ENCODE measurements at places on chromosomes 5 and 9.

GRCh38 chr9:120158221-120158620, 421.7 kb downstream of the CDK5RAP2 start:
- no peak for DNase-seq

GRCh38 chr9:107211284-107211923, 71.7 kb upstream of the RAD23B start:
- DNase-seq, result no peak

DNA sequence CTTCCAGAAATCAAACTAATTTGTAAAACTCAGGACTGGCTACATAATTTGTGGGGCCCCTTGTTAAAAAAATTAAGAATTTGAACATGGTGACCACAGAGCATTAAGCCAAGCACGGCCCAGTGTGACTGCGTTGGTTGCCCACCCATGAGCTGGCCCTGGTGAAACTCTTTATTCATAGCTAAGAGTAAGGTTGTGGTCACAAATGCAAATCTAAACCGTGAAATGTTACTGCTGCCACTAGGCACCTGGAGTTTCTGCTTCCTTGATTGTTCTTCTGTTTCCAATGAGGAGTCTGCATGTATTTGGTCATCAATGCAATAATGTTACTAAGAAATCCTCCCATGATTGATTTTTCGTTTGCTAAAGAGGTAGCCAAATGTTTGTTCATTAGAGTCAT, 4.2 kb downstream of the GCNT1 start:
- no peak for DNase-seq

GRCh38 chr9:134434894-134435506, 108.7 kb downstream of the RXRA start:
- no peak for DNase-seq

All from keratinocyte (primary cell).